ENCODE measurements at places on chromosomes 11 and 22. TPM values are rescaled to one million over a fixed set of nuclear protein-coding genes. Genes with fewer than 3 reads are reported as not detected.

DNA sequence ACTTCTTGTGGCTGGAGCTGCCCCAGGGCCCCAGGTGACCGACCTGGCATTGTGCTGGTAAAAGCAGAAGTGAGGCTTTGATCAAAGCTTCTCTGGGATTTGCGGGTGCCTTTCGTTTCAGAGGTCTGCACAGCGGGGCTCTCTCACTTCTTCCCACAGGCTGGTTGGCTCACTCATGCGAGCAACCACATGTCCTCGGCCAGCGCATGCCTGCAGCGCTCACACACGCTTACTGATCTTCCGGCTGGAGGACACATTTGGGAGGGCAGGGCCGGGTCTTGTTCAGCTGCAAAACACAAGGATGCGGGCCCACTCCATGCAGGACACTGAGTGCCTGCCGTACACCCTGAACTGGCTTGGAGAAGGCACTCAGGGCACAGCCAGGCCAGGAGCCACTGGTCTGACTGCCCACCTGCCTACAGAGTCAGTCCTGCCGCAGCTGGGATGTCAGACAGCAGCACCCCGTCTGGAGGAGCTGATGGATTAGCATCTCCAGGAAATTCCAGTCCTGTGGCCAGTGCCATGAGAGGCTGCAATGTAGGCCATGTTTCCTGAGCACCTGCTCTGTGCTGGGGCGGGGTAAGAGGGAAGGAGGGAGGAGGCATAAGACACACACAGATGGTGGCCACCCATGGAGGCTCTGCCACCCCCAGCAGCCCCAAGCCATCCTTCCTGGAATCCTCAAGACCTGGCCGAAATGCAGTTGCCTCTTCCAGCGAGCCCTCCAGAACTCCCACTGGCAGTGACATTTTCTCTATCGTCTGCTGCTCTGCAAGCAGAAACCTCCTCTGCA lies 1383.2 kb downstream of the BRD1 start:
- DNase-seq, result no peak

- DNase-seq, result no peak
Observed at GRCh38 chr22:50532824-50533796, 3.3 kb upstream of the TYMP start.

The CTTN gene
- polyA plus RNA-seq, result 78.1 TPM

DNA sequence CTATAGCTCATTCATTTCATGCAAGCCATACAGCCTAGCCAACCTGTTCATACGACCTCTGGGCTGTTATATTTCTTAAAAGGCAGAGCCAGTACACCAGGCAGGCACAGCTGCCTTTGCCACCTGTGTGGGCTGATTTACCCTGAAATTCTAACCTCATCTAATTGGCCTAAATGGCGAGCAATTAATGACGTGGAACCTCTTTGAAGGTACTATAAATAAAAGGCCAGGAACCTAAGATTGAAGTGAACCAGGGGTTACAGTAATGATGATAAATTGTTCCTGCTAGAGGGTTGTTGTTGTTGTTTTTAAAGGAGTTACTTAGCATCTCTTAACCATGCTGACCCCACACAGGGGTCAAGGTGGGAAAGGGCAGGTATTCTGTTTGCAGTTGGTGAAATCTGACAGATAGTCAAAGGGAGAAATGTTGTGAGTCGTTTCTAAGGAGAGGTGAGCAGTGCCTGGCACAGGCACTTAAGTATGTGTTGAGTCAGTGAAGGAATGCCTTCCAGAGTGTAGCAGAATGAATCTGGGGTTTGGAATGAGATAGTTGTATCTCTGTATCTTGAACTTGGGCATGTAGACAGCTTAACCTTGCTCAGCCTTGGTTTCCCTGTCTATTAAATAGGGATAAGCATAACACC lies 213.5 kb upstream of the NAV2 start:
- DNase-seq, result no peak

The OR5B21 gene
- not detected for polyA plus RNA-seq

The PANX2 gene
- polyA plus RNA-seq, result 0.15 TPM

DNA sequence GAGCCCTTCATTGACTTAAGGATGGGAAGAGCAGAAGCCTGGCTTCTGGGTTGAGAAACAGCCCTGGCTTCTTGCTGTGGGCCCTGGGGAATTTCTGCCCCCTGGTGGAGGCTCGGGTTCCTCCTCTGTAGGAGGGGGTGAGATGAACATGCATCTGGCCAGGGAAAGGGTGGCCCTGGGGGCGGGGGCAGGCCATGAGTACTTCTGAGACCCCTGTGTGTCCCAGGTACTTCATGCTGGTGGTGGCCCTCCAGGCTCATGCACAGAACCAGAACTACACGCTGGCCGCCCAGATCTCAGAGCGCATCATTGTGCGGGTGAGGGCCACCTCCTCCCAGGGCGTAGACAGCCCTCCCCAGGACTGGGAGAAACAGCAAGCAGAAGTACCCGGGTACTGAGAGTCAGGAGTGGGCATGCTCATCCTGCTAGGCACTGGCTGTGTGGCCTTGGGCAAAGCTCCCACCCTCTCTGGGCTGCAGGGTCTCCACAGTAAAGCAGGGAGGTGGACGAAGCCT lies 15.8 kb downstream of the TMEM258 start:
- DNase-seq, result peak; percentile 36

DNA sequence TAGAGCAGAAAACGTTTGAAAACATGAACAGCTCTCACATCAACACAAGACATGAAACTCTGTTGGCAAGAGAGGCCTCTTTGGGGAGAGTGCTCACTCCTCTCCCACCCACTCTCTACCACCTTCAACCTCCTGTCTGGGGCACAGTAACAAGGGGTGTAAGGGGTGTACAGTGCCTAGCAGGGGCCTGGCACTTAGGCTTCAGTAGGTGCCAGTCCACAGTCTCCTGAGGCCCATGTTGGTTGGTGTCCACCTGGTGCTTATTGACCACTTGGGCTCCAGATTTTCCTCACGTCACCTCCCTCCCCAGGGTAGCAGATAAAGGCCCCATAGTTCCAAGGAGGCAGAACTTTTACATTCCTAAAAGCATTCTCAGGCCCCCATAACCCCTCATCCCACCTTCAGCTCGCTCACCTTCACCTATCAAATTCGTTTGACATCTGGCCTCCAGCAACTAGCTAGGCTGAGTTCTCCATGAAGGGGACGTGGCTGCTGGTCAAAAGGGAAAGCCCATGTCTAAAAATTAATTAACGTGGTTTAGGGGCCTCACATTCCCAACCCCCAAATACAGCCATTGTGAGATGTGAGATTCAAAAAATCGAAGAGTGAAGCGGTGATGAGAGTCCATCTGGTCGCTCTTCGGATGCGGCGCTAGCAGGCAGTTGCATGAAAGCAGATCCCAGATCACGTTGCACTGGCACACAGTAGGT lies 712 bp upstream of the MED15 start:
- DNase-seq, result no peak

- no peak for DNase-seq
Observed at GRCh38 chr11:35166369-35167360, 27.7 kb downstream of the CD44 start.

The RIMBP3C gene
- 0.49 TPM for polyA plus RNA-seq

DNA sequence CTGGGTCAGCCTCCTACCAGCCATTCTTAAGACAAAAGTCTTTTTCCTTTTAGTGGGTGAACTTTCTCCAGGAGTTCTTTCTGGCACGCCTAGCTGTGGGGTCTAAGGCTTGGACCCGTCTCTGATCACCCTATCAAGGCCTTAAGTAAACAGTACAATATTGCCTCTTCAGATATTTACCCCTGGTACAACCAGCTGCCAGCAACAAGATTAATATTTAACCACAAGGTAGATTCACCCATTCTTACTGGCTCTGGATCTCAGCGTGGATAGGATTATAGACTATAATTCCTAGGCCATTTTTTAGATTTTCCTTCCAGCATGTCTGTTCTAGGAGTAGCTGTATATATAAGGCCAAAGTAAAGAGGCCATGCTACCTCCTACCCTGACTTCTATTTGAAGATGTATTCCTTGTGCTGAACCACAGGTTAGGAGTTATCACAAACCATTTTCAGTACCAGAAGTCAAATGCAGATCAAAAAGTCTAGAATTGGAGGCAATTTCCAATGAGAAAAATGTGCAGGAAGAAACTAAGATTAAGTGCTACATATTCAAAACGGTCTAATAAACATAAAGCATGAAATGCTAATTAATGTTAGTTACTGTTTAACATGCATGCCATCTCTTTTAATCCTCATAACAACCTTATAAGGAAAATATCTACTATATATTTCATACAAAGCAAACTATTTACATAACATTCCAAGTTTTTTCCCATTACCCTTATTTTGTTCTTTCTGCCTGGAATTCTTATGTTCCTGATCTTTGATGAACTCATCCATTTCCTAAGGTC lies 110.0 kb upstream of the SYN3 start:
- DNase-seq, result no peak

GRCh38 chr11:15864026-15864805 lies 492.1 kb downstream of the SOX6 start:
- DNase-seq, result no peak

DNA sequence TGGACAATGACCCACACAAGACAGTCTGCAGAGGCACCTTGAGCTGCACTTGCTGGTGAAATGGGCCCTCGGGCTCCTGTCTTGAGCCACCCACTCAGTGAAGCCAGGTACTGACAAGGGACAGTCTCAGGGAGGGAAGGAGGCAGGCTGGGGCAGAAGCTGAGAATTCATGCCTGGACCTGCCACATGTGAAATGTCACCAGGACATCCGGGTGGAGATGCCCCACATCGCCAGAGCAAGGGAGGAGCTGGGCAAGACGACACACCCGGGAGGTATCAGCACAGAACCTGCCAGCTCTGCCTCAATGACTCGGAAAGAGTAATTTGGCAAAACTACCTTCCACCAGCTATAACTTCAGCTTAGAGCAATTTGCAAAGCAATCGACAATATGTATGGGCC lies 23.5 kb downstream of the CPT1A start:
- DNase-seq, result no peak

DNA sequence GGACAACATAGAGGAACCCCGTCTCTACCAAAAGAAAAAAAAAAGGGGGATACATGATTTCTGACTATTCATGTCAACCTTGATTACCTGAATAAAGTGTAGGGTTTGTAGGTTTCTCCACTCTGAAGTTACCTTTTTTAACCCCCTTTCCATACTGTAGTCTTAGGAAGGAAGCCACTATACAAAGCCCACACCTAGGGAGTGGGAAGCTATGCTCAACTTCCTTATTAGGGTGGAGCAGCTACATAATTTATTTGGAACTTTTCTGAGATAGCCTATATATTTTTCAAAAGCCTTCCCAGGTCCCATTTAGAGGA lies 582 bp upstream of the ATP6V1E1 start:
- no peak for DNase-seq

DNA sequence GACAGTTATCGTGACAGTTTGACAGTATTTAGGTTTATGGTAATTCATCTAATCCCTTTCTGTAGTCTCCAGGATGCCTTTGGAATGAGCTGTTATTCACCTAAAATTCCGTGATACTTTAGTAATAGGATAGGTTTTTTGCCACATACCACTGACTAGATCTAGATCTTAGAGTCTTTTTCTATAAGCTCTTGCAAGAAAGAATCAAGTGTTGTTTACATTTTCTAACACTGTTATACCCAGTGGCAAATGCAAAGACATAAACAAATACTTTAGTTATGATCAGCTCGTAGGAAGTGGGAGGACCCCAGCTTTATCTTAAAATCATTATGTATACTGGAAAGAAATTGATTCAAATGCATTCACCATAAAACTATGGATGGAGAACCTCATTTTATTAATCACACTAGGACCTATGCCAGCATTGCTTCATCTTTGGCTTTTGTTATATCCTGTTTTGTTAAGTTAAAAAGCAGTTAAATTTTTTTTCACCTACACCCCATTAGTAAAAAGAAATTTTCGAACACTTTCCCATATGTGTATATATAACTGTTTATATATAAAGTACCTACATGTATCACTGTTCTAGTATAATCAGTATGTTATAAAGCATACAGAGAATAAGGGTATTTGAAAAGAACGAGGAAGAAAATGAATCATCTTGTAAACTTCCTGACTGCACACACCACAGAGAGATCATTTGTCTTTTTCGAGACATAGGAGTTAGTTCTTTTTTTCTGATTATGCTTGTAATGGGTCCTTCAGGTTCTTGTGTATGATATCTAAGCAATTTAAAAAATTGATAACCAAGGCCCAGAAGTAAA lies 60.9 kb downstream of the PDHX start:
- peak; percentile 54 for DNase-seq

DNA sequence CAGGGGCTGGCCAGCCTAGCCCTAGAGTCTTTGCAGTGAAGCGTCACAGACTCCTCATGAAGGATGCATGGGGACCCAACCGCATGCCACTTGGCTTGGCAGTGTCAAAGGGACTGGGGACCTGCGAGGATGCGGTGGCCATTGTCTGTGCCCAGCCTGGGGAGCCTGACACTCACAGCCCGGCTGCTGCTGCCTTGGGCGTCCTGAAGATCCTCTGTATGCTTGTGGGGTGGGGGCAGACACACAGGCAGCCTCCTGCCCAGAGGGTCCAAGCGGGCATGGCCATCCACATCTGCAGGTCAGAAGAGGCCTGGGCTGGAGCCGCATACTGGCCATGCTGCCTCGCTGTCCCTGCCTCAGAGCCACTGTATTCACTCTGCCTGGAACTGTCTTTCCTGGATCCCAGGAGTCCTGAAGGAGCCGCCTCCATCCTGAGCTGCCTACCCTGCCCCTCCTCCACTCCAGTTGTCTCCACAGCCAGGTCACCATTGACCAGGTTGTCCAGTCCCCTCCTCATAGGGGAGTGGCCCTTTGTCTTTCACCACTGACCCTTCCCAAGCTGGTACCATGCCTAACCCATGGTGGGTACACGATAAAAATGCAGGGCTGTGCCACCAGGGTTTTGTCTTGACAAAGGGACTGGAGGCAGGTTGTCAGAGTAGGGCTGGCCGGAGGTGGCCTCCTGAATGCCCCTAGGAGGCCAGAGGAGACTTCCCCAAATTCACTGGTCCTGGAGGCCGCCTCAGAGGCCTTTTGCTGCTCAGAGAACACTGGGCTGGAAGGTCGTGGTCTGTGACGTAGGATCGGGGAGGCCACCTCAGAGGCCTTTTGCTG lies 107.0 kb downstream of the KCNQ1OT1 start:
- no peak for DNase-seq

- DNase-seq, result no peak
Observed at GRCh38 chr11:44237156-44237555, 72.8 kb downstream of the ALX4 start.

DNA sequence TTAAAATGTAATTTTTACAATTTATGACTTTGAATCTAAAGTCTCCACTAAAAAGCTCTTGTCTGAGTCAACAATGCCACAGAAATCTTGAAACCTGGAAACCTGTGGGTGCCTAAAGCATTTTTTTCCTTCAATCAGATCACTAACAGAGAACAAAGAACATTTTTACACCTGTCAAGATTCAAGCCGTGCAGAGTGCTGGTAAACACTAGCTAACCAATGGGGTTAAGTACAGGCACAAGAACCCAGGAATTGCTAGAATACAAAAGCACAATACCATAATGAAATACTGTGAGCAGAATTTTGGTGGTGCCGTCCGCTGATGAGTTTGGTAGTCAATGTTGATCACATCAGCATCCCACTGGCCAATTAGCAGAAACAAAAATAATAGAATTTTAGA lies 380.3 kb upstream of the PITPNB start:
- no peak for DNase-seq

The MUC6 gene
- 0.09 TPM for polyA plus RNA-seq
